ENCODE measurements at places on chromosomes 4 and X.

DNA sequence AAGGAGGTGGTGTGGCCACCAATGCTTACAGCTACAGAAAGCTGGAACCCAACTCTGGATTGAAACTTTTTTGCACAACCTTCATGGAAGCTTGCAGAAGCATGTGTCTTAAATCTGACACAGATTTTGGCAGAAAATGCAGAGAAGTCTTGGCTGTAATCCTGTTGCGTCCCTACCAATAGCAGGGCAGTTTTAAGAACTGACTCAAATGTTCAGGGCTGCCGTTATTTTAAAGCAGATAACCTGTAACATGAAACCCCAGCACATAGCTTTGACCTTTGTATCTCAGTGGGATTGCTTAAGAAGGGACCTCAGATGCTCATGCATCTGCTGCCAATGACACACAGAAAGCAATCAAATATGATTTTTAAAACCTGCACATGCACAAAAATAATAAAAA, at the start of gene VEGFD:
TSS of gene VEGFD (minus strand) at position 110 of the 400 bp plus-strand sequence. CDS start 467 bp downstream, outside the sequence.
- no peak for DNase-seq

DNA sequence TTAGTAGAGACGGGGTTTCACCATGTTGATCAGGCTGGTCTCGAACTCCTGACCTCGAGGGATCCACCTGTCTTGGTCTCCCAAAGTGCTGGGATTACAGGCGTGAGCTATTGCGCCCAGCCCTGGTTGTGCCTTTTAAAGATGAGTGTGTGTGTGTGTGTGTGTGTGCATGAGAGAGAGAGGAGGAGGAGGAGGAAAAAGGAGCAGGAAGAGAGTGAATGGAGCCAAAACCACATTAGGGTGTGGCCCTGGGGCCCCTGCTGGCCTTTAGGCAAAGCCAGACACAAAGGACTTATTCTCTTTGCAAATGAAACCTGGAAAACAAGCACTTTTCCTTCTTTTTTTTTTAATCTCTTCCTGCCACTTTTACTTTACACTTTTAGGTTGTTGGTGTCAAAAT, 48.2 kb upstream of the KLF3 start:
- DNase-seq, result no peak

DNA sequence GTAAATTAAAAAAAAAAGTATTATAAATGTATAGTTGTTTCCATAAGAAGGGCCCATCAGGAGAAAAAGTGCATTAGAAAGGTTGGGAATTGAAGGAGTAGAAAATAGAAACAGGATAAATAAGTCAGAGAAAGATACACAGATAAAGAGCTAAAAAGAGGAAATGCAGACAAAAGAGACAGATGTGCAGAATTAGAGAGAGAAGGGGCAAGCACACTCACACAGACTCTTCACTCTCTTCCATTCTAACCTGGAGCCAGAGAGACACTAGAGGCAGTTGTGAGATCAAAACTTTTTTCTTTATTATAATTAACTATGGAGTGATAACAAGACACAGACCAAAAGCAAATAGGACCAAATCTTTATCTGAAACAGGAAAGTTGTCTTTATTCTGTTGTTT, 134.1 kb downstream of the CEP135 start:
- DNase-seq, result no peak

- peak; percentile 86 for DNase-seq
These were observed 1.0 kb upstream of the ARHGAP4 start for GRCh38 chrX:153926858-153927671.

DNA sequence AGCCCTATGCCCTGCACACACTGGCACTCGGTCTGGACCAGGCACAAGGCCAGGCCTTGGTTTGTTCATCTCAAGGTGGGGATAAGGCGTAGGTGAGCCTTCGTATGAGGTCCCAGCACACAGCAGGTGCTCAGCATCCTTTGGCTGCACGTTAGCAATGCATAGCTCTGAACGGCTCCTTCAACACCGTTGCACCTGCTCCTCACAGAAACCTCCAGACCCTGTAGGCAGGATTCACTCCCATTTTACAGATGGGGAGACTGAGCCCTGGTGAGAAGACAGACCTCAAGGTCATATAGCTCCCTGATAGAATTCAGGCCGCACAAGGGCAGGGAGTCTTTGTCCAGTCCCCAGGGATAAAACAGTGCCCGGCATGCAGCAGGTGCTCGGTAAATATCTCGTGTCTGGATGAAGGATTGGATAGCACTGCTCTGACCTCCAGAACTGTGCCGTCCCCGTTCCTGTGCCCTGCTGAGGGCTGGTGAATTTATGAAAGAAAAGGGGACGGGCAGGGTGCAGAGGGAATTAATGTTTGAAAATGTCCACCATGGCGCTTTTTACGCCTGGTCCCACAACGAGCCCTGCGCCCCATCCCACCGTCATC, 2.4 kb downstream of the PPP2R2C start:
- no peak for DNase-seq

DNA sequence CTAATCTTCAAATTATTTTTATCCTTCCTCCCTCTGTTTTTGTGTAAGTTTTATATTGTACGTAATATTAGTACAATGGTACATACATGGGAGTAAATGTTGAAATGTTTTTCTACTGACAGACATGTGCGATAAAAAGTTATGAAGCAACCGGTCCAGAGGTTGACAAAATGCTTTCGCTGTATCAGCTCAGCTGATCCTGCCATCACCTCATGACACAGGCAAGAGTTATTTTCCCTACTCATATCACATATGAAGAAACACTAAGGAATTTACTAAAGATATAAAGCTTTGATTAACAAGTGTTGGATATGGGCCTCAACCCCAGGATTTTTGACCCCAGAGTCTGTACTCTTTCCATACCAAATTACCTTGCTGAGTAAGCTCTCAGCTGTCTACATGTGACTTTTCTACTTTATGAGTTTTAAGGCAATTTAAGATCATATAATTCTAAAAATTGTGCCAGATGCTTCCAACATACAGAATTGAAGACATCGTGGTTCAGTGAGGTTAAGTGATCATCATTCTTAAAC, 50.0 kb downstream of the CLCN5 start:
- DNase-seq, result no peak

DNA sequence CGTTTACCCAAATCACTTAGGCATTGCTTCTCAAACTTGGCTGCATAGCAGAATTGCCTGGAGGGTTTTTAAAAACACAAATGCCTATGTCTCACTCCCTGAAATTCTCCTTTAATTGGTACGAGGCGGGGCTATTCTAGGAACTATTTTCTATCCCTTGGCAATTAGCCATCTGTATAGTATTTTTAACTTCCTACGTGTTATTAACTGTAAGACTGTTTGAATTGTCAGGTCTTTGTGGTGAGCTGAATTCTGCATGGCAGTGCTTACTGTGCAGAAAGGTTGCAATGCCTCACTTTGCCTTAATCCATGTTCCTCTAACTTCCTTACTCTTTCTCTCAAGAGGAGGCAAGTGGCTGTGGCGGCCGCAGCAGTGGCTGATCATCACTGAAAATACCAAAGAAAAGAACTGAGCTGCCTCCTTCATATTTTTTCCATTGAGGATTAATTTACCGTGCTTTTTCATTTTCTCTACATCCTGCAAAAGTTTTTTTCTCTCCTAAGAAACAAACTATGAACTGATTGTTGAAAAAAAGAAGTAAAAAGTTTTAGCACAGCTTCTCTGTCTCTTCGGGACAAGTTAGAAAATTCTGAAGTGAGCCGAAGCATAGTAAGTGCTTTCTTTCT, at the start of gene SHROOM3:
TSS of gene SHROOM3 (plus strand) at position 329 of the 627 bp plus-strand sequence. CDS start 824 bp downstream, outside the sequence.
- no peak for DNase-seq

DNA sequence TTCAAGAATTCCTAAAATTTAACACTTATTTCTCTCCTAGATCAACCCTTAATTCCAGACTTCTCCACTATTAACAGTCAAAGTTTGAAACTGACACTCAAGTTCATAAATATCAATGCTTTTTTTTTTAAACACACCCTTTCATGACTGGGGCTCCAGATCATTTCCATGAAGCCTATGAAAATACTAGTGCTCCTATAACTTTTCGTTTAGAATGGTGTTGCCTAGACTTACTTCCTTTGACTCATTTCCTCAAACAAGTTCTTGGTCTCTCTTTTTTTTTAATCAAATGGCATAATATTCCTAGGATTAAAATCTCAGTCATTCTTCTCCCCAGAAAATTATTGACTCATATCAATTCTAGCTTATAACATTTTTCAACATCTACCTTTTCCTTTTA, 13.1 kb downstream of the ZMAT1 start:
- DNase-seq, result no peak

- DNase-seq, result no peak
These were observed 641.6 kb downstream of the ANKRD50 start for GRCh38 chr4:124070688-124071484.

GRCh38 chrX:41273638-41274037, 60.3 kb upstream of the DDX3X start:
- no peak for DNase-seq

GRCh38 chr4:176188654-176189053, 6.7 kb downstream of the SPATA4 start:
- no peak for DNase-seq

DNA sequence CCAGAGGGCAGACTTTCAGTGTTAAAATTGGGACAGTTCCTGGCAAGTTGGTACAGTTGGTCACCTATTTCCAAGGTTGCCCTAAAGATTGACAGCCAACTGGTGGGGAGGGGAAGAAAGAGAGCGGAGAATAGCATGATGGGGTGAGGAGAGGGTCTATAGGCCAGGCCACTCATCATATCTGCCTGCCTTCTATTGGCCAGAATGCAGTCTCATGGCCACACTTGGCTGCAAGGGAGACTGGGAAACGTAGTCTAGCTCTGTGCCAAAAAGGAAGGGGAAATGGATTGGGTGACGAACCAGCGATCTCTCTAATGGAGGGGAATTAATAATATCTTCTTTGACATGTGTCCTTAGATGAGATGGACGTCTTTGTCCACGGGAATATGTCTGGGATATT, 197.4 kb upstream of the ATP6AP2 start:
- no peak for DNase-seq

DNA sequence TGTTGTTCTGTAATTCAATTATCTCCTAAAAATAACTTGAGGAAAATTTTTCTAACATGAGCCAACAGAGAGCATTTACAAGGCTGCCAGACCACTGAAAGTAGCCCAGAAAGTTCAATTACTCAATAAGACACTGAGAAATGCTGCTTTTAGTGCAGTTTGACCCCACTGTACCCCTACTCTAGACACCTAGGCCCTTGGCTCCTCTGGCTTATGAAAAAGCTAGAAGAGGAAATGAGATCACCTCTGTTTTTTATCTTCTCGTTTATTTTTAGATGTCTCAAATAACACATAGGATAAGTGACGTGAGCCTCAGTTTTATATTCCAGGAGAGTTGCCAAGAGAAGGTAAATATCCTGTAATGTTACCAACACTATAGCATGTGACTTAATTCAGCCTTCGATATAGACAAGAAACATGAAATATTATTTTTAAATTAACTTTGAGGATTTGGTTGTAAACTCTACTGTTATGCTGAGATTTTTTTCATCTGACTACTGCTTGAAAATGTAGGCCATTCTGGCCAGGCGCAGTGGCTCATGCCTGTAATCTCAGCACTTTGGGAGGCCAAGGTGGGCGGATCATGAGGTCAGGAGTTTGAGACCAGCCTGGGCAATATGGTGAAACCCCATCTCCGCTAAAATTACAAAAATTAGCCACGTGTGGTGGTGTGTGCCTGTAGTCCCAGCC, 24.4 kb downstream of the TNIP3 start:
- no peak for DNase-seq

- no peak for DNase-seq
These were observed 5.9 kb downstream of the BCOR start for GRCh38 chrX:40091691-40092421.

- DNase-seq, result no peak
These were observed 2.8 kb downstream of the GAB1 start for GRCh38 chr4:143339497-143339896.

GRCh38 chr4:80229590-80229989, 32.3 kb downstream of the PRDM8 start:
- DNase-seq, result no peak

DNA sequence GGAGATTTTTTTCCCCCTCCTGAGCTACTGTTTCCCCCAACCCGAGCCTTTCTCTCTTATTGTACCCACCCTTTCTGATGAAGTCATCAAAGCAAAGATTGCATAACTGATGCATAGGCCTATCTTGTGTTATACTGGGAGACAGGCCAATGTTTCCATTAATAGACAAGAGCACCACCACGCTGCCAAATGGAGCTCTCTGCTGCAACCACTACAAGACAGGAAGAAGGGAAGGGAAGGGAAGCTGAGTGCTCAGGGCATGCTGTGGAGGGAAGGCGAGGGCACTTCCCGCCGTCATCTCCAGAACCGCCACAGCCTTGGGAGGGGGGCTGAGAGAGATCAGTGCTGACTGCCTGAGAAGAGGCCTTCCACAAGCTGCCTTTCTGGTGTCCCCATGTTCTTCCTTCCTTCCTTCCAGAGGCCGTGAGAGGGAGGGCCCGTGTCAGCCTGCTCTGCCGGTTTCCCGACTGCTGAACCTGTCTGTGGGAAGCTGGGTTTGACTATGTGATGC, 75.0 kb downstream of the MGST2 start:
- DNase-seq, result no peak

DNA sequence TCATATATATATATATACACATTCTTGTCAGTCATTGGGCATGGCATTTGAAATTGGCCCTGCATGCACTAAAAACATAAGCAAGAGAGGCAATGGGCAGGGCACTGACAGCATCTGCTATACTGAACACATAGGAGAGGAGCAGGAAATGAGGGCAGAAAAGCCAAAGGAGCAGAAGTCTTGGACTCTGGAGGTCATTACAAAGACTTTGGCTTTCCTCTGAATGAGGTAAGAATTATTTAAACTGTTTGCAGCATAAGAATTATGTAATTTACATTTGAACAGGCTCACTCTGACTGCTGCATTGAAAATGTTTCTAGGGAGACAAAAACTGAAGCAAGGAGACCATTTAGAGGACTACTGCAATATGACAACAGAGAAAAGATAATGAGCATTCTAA, 396.5 kb downstream of the PRDM5 start:
- no peak for DNase-seq

DNA sequence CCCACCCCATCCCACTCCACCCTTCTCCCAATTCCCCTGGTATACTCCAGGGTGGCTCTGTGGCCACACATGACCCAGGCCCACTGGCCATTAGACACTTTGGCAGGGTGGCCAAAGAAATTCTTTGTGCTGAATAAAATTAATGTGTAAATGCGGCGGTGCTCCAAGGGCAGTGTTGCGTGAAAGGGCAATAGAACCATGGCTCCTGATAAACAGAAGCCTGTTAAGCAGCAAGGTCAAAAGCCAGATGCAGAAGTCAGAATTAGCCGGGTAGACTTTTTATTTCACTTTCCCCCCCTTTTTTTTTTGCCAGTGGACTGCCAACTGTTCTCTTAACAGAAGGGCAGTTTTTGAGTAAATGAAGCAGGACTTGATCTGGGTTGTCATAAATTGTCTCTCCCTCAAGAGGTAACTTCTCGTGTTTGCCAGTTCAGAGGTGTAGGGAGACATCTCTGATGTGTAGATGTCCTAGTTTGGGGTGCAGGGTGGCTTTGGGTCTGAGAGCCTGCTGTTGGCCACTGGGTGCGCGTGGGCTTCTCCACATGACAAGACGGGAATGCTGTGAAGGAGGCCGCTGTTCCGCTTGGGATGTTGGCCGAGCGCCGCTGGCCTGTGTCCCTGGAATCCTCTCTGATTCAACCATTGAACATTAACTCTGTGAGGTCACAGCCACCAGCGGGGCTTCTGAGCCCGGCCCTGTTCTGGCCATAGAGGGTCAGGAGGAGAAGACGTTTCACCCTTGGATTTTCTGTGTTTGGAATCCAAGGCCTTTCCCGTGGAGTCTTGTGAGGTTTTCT, 139.5 kb downstream of the TBL1X start:
- no peak for DNase-seq
